Esophagus squamous epithelium (tissue), 5 donors: ENCODE measurements at places on chromosomes 16 and 17. TPM values are rescaled to one million over a fixed set of nuclear protein-coding genes. Genes with fewer than 3 reads are reported as not detected.

DNA sequence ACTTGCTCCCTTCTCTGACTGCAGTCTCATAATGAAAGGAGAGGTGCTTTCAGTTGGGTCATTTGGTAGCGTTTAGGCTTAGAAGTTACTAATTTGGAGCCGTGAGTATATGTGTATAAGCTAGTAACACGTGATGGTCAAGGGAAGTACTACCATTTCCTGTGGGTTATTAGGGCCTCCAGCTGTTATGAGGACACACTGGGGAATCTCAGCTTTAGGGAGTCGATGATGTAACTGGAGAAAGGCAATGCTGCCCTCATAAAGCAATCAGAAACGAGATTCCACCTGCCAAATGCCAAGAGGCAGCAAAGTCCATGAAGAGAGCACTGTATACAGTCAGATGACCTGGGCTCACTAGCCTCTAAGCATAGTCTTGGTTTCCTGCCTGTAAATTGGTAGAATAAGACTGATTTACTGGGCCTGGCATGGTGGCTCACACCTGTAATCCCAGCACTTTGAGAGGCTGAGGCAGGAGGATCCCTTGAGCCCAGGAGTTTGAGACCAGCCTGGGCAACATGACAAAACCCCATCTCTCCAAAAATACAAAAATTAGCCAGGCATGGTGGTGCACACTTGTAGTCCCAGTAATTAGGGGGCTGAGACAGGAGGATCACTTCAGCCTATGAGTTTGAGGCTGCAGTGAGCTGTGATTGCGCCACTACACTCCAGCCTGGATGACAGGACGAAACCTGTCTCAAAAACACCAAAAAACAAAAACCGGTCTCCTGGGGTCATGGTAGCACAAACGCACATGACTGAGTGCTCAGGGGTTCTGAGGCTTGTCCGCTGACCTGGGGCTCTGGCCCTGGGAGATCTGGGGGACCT lies 53.0 kb downstream of the SF3B3 start:
- H3K4me1 ChIP-seq, result peaks cover 88% of the 10 kb centered on the region
- peaks cover 7% of the 10 kb centered on the region for H3K36me3 ChIP-seq
- H3K27me3 ChIP-seq, result no peaks in the 10 kb centered on the region
- no peak overlapping the region for H3K4me3 ChIP-seq

- peak overlapping the region; percentile 44 for H3K27ac ChIP-seq
- no peaks in the 10 kb centered on the region for H3K27me3 ChIP-seq
- H3K36me3 ChIP-seq, result no peaks in the 10 kb centered on the region
- peaks cover 8% of the 10 kb centered on the region for H3K4me1 ChIP-seq
- no peak for DNase-seq
Observed at GRCh38 chr17:43662413-43663141, 855 bp upstream of the MEOX1 start.

DNA sequence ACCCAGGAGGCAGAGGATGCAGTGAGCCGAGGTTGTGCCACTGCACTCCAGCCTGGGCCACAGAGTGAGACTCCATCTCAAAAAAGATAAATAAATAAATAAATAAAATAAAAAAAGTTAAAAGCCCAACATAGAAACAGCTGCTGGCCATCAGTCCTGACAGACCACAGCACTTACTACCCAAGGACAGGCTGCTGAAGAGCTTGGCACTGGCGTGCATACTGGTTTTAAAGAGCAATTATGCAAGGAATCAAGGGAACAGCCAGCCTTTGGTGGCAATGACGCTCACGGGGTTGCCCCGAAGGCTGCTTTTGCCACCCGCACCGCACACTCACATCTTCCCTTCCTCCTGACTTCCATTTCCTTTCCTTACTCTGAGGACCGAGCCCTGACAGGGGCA lies 4.2 kb downstream of the PLD6 start:
- H3K36me3 ChIP-seq, result no peaks in the 10 kb centered on the region
- no peak overlapping the region for H3K27ac ChIP-seq
- H3K4me3 ChIP-seq, result no peak overlapping the region
- DNase-seq, result no peak
- H3K4me1 ChIP-seq, result peaks cover 28% of the 10 kb centered on the region

GRCh38 chr16:85446951-85447692 lies 166.0 kb upstream of the GSE1 start:
- H3K4me3 ChIP-seq, result no peak overlapping the region
- H3K36me3 ChIP-seq, result no peaks in the 10 kb centered on the region
- DNase-seq, result no peak
- no peaks in the 10 kb centered on the region for H3K27me3 ChIP-seq
- peaks cover 30% of the 10 kb centered on the region for H3K4me1 ChIP-seq

The ABCC6 gene
- 0.29 TPM for total RNA-seq

- no peak overlapping the region for H3K27ac ChIP-seq
- no peaks in the 10 kb centered on the region for H3K36me3 ChIP-seq
- H3K27me3 ChIP-seq, result peaks cover 5% of the 10 kb centered on the region
- H3K4me3 ChIP-seq, result no peak overlapping the region
Observed at GRCh38 chr17:31678431-31678830, 180.6 kb downstream of the COPRS start.
